NCI-H1092 treated with DMSO at 0.1 percent for 48 hours (cell line): ENCODE measurements at places on chromosomes 4 and X.
A peak's percentile ranks its signal among the peaks of the same experiment; 100 is the strongest.

DNA sequence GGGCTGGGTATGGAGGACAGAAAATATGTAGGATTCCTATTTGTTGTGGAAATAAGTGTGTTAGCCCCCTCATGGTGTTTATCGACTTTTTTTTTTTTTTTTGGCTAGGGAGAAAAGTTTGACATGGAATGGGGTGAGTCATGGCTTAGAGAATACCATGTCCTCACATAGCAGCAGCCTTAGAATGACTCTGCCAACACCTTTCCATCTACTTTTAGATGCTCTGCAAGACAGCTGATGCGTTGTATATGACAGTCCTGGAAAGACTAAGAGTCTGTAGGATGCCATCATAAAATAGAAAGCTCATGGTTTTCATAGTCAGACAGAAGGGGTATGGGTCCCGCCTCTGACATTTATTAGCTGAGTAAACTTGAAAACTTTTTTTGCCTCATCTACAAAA is 37.7 kb downstream of the MTTP start:
- DNase-seq: no peak

DNA sequence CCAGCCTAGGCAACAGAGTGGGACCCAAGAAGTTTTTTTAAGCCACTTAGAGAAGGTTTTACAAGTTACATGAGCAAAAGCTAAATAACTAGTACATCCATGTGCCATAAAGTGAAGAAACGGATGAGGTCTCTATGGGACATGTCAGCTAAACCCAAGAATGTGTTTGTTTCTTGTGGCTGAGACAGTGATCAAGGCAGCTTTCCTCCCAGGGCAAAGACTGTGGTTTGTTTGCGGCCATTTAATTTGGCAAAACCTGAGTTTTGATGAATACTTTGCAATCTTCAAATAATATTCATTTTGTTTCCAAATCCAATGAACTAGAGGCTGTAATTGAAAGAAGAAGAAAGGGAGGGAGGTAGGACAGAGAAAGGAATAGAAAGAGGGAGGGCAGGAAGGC is 44.9 kb upstream of the SLC2A9 start:
- DNase-seq: no peak

DNA sequence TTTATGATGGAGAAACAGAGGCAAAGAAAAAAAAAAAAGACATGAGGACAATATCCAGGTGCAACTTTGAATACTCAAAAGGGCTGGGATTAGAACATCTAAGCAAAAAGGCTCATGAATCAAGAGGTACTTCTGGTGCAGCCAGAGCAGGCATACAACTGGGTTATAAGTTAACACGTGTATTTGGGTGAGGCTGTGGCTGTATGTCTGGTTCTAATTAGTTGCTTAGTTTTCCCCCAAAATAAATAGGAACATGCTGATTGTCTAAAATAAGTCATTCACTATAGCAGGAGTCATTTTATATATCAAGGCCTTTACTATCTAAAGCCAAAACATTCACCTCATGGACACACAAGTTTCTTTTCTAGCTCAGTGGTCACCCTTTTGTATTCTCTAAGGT is 20.2 kb downstream of the NHS start:
- no peak for DNase-seq

- no peak for DNase-seq
Observed at GRCh38 chr4:123120473-123120872, 198.1 kb upstream of the NUDT6 start.

- DNase-seq: peak; percentile 17
Observed at GRCh38 chrX:111284631-111285293, 14.5 kb upstream of the CAPN6 start.

GRCh38 chrX:82134378-82134777 is 932.5 kb downstream of the SH3BGRL start:
- no peak for DNase-seq

GRCh38 chr4:41329361-41329760 is 72.6 kb downstream of the UCHL1 start:
- no peak for DNase-seq
